Stimulated activated naive CD8-positive, alpha-beta T cell treated with anti-CD3 and anti-CD28 coated beads, Interleukin-15, amount 100 ng/mL, for 72 hours (primary cell): ENCODE measurements at places on chromosomes 1 and 21.

DNA sequence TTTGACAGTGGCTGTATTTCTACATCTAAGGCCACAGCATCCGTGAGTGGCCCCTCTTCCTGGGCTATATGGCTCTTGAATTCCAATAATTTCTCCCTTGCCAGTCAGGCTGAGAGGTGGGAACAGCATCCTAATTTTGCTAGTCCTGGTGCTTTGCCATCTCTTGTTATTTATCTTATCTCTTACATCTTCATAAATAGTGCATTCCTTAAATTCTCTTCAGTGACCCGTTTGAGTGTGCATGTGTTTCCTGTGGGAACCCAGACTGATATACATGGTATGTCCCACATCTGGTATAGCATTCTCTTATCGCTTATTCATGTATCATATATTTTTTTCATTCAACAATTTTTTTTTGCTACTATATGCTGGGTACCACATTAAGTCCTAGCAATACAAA lies 9.9 kb downstream of the S100A11 start:
- DNase-seq, result no peak

GRCh38 chr1:106846656-106847055 lies 209.8 kb upstream of the PRMT6 start:
- DNase-seq, result no peak

- DNase-seq, result no peak
These were observed 11.6 kb upstream of the PM20D1 start for GRCh38 chr1:205861540-205861939.

DNA sequence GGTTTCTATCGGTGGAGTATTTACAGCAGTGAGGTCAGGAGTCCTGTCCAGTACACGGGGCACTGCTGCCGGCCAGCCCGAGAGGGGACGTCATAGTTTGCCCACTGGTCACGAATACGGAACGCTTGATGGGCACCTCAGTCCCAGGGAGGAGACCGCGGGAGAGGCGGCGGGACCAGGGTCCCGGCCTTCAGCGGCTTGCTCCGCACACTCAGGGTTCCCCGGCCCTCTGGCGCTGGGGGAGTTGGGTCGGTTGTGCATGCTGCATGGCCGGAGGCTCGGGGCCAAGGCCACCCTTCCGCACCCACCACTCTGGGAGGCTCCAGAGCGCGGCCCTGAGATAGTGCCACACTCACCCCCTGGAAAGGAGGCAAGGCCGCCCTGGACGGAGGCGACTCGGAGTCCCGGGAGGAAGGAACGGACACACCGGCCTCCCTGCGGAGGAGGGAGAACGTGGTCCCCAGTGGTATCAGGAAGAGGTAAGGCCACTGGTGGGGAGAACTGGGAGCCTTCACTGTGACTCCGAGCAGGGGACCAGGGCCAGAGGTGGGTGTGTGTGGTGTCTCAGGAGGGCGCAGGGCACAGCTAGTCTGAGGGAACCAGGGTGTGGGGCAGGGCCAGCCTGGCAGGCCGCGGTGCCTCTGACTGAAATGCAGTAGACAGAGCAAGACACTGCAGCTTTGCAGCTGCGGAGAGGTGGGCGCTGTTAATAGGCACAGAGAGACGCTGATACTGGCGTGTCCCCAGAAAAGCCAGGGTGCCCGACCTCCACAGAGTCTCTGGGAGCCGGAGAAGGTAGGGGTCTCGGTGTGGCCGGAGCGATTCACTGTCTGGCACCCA lies 28.6 kb upstream of the PRSS38 start:
- DNase-seq, result no peak

DNA sequence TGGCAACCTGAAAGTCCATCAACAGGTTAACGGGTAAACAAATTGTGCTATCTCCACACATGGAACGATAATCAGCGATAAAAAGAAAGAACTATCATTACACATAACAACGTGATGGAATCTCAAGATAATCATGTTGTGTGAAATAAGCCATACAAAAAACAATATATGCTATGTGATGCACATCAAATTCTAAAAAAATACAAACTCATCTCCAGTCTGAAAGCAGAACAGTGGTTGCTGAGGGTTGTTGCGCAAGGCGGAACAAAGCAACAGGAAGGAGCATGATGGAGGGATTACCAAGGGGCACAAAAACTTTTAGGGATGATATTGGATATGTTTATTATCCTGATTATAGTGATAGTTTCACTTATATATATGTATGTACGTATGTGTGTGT lies 324.8 kb downstream of the VAV3 start:
- DNase-seq, result no peak

DNA sequence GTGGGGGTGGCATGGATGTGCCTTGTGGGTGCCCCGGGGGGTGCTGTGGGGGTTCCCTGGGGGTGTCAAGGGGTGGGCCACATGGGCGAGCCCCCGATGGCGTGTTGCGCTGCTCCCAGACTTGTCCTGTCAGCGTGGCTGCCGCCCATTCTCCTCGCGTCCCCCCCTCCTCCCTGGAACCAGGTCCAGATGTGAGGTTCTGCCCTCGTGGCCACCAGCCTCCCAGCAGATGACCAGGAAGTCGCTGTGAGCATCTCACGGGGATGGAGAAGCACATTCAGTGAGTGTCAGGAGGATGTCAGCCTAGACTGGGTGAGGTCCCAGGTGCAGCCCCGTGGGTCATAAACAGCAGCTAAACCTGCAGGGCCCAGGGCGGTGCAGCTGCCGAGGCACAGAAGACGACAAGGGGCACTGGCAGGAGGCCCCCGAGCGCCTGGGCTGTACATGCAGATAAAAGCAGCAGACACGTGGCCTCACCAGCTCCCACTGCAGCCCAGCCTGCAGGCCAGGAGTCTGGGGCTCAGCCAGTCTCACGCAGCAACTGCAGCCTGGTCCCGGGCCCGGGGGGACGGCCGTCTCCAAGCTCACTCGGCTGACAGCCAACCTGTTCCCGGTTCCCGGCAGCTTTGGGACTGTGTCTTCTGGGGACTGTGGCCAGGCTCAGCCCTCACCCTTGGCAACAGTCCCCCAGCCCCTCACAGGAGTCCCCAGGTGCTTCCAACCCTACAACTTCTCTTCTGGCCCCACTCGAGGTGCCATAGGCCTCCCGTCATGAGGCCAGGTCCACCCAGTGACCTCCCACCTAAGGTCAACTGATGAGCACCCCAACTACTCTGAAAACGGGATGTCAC lies 17.5 kb upstream of the COL6A2 start:
- DNase-seq, result no peak

DNA sequence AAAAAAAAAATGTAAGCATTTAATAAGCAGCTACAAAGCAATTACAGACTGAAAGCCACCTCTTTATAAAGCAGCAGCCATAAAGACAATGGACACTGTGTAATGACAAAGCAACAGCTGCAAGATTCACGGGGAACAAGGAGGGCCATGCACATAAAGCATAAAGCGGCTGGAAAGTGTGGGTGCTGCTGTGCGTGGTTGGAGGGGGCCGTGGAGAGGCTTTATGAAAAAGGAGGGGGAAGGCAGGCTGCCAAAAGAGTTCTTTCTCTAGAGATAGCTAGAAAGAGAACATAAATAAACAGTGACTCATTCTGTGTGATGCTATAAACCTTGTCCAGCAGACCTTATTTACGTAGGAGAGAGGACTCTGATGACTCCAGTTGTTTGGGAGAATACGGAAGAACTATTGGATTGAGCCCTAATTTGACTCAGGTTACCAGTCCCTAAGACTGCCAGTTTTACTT lies 49.3 kb downstream of the ADAMTS1 start:
- no peak for DNase-seq

DNA sequence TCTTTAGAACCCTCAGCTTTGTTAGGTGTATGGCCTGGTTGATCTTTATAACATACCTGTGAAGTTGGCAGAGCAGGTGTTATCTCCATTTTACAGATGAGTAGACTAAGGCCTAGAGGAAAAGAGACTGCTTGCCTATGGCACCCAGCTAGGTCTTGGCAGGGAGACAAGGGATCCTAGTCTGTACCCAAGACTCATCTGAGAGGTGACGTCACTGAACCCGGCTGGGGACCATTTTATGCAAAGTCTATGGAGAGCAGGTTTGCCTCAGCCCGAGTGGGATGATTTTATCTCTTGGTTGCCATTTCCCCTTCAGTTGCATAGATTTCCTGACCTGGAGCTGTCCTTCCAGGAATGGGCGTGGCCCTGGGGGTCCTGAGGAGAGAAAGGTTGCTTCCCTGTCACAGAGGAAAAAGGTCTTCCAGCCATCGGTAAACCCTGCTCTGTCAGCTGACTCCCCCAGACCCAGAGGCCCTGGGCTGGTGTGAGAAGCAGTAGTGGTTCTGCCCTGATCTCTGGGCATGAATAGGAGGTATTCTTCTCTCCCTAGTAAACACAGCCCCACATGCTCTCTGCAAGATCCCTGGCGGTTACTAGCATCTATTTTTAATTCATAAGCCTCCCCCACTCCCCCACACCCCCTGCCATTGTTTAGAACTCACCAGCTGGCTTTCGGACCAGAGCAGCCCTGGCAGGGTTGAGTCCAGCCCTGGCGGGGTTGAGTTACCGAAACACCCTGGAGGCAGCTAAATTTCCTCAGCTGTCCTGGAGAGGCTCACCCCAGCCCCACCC lies 19.6 kb downstream of the TMCC2 start:
- no peak for DNase-seq

DNA sequence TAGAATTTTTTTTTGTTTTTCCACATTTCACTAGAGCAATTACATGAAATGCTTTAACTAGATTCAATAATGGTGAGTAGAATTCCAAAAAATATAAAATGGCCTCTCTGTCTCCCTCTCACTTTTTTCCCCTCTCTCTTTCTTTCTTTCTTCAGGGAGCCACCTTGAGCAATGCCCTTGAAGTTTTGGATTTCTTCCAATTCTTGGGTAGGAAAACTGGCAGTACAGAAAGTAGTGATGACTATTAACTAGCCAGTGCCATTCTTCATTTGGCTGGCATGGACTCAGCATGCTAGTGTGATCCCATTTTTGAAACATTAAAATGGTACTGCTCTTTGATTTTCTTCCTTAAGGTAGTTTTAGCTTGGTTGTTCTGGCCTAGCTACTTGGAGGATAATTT lies 4.5 kb upstream of the FNBP1L start:
- DNase-seq, result no peak

GRCh38 chr21:38350684-38351083 lies 93.9 kb downstream of the KCNJ15 start:
- DNase-seq, result no peak

GRCh38 chr21:41861987-41862386 lies 17.2 kb downstream of the PRDM15 start:
- no peak for DNase-seq

GRCh38 chr1:18144916-18145647 lies 37.5 kb downstream of the IGSF21 start:
- DNase-seq, result no peak

GRCh38 chr1:197788741-197789739 lies 13.8 kb upstream of the DENND1B start:
- no peak for DNase-seq

DNA sequence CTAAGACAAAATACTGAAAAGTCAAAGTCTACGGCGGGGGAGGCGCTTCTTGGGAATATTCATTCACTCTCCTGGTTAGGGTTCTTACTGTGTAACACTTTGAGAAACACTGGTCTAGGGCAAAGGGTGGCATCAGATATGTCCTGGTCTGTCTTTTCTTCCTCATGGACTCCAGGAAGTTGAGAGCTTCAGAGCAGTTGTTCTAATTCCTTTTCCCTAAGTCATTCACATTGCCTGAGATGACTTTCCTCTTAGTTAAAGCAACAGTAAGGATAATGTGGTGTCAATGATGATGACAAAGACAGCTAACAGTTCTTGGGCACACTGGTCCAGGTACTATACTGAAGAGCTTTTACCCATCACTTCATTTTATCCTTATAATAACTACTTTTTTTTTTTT lies 27.0 kb downstream of the FGGY start:
- DNase-seq, result no peak

GRCh38 chr1:244022864-244023440 lies 28.1 kb upstream of the ZBTB18 start:
- no peak for DNase-seq

GRCh38 chr1:55304229-55304740 lies 89.1 kb upstream of the USP24 start:
- no peak for DNase-seq

- peak; percentile 22 for DNase-seq
These were observed 93.2 kb downstream of the CTH start for GRCh38 chr1:70504176-70504820.

DNA sequence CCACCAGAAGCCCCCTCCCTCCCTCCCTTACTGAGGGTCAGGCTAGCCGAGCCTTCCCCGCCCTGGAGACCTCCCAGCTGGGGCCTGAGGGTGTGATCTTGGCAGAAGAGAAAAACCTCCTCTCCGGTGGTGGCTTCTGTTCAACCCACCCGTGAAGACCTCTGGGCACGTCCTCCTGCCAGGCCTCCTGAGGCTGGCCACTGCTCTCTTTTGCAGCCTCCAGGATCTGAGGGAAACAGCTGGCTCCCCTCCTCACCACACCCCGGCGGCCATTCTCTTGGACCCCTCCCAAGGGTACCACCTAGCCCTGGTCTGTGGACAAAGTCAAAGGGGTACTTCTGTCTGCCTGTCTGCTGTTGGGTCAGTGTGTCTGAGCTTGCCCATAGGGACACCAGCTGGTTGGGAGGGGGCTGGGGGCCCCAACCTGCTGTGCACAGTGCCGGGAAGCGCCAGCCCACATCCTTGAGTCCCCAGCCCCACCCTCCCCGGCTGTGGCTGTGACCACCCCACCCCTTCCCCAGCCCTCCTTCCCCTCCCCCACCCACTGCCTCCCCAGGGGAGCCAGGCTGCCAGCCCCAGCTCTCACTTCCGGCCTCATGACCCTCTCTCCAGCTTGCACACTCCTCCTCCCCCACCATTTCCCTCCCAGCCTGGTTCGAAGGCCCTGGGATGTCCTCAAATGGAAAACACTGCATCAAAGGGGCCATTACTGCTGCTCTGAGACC lies 48.1 kb downstream of the AHDC1 start:
- DNase-seq, result no peak

- DNase-seq, result no peak
These were observed 15.0 kb upstream of the PTPN14 start for GRCh38 chr1:214566158-214567104.

- DNase-seq, result no peak
These were observed 88.5 kb downstream of the WDR3 start for GRCh38 chr1:118018060-118018459.

- no peak for DNase-seq
These were observed 242.7 kb upstream of the JUN start for GRCh38 chr1:59026472-59026948.

DNA sequence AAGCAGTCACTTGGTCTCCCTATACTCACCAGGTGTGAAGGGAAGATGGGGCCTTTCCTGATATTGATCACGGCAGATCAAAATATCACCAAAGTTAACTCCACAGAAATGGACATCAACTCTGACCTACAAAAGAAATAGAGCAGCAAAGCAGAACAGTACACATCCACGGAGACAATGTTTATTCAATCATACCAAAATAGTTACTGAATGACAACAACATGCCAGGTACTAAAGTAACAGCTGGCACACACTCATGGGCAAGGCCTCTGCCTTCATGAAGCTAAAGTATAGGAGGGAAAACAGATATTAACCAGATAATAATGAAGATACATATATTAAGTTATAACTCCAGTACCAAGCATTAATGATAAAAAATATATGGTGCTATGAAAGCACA lies 59.2 kb upstream of the RASAL2 start:
- no peak for DNase-seq

- no peak for DNase-seq
These were observed 46.6 kb upstream of the SCAF4 start for GRCh38 chr21:31778546-31778945.

- DNase-seq, result no peak
These were observed 213.2 kb downstream of the USH2A start for GRCh38 chr1:216210081-216210480.
